ENCODE measurements at places on chromosomes 11 and 22.
A peak's percentile ranks its signal among the peaks of the same experiment; 100 is the strongest.

GRCh38 chr22:24474649-24475255, 20.4 kb upstream of the UPB1 start:
- DNase-seq: no peak

GRCh38 chr11:120254788-120255518, 15.0 kb downstream of the POU2F3 start:
- no peak for DNase-seq

DNA sequence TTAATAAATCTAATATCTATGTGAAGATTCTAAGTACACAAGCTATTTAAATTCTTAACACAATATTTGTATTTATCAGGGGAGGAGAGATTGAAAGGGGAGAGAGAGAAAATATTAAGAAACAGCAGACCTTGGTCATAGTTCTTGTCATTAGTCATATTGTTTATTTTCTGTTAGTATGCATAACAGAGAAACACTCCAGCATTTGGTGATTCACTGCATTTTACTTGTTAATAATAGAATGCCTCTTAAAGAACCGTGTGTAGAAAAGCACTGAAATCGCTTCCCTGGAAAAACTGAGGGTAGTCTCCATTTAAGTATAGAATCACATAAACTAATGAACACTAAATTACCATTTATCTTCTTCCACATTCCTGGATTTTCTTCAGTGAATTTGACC, 122.7 kb upstream of the TRPC6 start:
- DNase-seq: peak; percentile 77

GRCh38 chr11:2653198-2653551, 46.6 kb downstream of the KCNQ1OT1 start:
- DNase-seq: peak; percentile 20

Measured in cardiac fibroblast (primary cell).